ENCODE measurements at places on chromosomes 5 and 9. TPM values are rescaled to one million over a fixed set of nuclear protein-coding genes. Genes with fewer than 3 reads are reported as not detected.

The RNF180 gene
- total RNA-seq: 2.5 TPM

DNA sequence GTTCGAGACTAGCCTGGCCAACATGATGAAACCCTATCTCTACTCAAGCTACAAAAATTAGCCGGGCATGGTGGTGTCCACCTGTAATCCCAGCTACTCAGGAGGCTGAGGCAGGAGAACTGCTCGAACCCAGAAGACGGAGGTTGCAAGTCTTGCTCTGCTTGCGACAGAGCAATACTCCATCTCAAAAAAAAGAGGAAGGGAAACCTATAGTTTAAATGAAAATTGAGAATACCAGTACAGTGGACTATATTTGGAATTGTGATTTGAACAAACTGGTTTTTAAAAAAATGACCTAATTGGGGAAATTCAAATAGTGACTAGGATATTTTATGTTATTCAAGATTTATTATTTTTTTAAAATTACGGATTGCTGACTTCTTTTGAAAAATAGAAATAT, 33.2 kb downstream of the DIAPH1 start:
- DNase-seq: no peak

- no peak for DNase-seq
Observed at GRCh38 chr9:95128177-95128524, 189.4 kb downstream of the FANCC start.

- no peak for DNase-seq
Observed at GRCh38 chr5:28313953-28314352, 1275.6 kb upstream of the CDH9 start.

GRCh38 chr9:77731008-77731698, 83.0 kb upstream of the GNA14 start:
- no peak for DNase-seq
